Activated CD4-positive, alpha-beta T cell treated with anti-CD3 and anti-CD28 coated beads, Interleukin-2, amount 50 U/mL, for 24 hours (primary cell): ENCODE measurements at places on chromosomes 11 and 22.

- no peak for DNase-seq
Measured at GRCh38 chr11:47171856-47172255, 4.8 kb downstream of the ARFGAP2 start.

- DNase-seq, result no peak
Measured at GRCh38 chr11:134260503-134260902, 7.1 kb downstream of the ACAD8 start.

GRCh38 chr11:75996523-75997442, 181.8 kb downstream of the UVRAG start:
- no peak for DNase-seq

- DNase-seq, result no peak
Measured at GRCh38 chr11:119691020-119691666, 37.9 kb downstream of the NECTIN1 start.

DNA sequence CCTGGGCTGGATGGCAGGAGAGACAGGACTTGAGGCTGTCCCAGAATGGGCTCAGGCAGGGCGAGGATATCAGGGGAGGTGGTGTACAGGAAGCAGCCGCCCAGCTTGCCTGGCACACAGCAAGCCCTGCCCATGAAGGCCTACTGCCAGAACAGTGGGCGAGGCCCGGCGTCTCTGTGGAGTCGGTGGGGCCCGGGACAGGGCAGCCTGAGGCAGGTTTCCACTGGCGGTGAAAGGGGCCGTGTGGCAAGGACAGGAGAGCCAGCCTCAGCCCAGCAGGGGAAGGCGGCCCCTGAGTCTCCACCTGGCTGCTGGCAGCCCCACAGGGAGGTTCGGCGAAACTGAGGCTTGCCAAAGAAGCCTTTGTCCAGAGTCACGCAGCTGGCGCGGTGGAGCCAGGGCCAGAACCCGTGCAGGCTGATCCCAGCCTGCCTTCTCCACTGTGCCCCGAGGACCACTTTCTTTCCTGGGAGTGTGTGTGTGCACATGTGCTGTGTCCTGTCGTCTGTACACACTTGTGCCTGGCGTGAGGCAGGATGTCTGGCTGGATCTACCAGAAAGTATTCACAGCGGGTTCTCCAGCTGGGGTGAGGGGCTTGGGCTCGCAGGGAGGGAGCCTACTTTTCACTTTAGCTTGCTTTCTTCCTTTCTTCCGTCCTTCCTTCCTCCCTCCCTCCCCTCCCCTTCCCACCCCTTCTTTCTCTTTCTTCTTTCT, 1.2 kb downstream of the TSPO start:
- peak; percentile 35 for DNase-seq

DNA sequence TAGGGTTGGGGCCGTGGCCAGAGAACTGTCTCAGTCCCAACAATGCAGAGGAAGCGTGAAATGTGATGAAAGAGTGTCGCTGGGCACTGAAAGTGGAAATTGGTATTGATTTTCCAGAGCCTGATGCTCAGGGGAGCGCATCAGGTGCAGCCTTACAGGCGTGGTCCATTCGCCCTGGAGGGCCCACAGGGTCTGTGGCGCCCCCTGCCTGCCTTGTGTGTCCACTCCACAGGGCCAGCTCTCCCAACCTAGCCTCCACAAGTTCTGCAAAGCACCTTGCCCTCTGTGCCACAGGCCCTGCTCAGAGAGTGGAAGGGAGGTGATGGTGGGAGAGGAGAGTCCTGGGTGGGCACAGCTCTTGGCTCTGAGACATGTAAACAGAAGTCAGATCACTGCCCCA, 54.9 kb upstream of the LMO1 start:
- no peak for DNase-seq

DNA sequence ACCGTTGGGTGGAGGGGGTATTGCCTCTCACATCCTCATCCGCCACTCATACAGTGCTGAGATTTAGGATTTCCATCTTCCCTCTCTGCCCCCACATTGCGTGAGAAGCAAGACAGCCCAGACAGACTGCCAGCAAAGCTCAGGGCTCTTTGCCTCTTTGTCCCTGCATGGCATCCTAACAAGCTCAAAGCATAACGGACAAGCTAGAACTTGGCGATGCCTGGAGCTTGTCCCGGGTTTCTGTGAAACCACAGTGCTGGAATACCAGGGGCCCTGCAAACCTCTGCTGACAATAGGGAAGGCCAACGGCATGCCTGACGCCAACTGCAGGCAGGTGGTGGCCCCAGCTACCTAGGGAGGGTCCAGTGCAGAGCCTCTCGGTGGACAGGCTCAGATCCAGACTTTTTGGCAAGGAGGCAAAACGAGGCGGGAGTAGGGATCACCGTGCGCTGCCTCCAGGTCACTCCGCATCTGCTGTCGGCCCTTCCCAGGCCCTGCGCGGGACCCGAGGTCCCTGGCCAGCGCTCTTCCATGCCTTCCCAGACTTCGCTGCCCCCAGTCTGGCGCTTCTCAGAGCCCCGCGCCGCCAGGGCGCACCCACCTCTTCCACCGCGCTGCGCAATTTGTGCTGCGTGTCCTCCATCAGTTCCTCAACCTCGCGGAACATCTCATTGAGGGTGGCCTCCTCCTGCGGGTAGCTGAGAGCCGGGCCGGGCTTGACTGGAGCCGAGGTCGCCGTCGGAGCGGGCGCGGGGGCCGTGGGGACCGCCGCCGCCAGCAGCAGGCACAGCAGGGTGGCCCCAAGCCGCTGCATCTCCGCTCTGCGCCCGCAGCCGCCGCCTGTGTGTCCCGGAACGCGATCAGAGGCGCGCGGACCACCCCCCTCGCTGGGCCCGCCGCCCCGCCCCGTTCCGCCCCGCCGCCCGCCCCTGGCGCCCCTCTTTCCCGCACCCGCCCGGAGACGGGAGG, at the start of gene DKK3:
Gene DKK3, minus strand, starts transcription at position 858 of the 969 bp plus-strand sequence. Its CDS starts 44 bp downstream, at position 814.
- DNase-seq, result no peak

DNA sequence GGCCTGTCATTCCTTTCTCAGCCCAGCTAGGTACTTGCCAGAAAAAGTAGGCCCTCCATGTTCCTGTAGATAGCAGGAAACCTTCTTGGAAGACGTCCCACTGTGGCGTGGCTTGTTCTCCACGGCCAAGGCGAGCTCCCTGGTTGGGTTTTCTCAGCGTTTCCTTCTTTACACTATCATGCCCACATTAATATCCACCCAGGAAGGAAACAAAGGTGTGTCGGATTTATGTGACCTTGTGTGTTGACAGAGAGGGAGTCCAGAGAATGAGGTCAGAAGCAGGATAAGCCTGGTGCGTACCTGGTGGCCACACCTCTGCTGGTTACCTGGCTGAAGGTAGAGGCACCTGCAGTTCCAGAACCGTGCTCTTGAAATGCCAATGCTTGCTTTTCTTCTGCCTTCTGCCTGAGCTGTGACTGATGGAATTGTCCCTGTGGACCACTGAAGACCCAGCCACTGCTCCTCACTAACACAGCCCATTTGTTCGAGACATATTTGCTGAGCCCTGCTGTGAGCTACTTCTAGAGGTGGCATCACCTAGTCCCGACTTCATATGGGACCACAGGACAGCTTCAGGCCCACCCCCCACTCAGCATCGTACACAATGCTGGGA, 7.9 kb downstream of the ASPHD2 start:
- no peak for DNase-seq

GRCh38 chr11:62792202-62792575, 383 bp upstream of the TMEM223 start:
- no peak for DNase-seq

DNA sequence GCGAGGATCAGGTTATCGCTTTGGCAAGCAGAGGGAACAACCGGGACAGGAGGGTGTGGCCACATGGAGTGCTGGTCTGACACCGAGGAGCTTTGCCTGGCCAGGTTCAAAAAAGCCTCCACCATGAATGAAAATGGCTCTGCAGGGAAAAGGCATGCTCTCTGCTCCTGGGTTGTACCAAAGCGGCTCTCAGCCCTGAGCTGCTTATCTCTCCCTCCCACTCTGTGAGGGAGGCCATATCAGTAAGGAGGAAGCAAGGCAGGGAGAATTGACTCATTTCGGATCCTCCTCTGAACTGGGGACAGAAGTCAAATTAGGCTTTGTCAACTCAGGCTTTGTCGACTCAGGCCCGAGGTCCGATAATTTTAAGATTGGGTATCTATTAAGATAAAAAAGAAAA, 82.9 kb upstream of the CRTAM start:
- no peak for DNase-seq

DNA sequence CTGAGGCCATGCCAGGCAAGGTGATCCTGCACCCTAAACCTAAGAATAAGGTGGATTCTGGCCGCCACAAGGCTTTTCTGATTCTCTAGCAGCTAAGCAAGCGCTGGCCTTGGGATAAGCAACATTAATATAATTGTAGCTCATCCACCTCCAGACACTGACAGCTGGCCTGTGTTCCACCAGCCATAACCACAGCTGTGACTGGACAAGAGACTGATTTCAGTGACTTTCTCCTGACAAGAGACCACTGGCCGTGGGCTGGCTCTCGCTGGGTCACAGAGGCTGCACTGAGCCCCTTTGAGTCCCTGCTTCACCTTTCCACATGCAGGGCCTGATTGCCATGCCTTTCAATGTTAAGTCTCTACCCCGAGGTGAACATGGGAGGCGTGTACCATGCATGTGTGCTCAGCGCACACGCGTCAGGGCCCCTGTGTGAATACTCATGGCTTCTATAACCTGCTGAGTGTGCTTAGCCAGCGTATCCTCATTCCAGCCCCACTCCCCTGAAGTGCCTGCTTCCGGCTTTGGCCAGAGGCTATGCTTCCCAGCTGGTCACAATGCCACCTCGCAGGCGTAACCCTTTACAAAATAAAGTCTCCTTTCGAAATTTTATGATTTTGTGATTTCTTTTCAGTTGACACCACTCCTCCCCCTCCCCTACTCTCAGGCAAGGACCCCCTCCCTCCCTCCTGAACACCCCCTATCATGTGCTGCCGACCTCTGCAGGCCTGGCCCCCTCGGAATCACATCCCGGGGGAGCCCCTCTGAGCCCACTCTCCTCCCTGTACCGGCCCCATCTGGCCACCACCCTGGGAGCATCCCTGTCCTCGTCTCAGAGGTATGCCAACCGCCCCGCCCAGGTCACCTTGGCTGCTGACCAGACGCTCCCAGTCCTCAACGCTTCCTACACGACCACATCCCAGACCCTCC, 128.1 kb downstream of the CTTN start:
- DNase-seq, result no peak

- no peak for DNase-seq
Measured at GRCh38 chr22:37197451-37198257, 9.6 kb upstream of the C1QTNF6 start.

DNA sequence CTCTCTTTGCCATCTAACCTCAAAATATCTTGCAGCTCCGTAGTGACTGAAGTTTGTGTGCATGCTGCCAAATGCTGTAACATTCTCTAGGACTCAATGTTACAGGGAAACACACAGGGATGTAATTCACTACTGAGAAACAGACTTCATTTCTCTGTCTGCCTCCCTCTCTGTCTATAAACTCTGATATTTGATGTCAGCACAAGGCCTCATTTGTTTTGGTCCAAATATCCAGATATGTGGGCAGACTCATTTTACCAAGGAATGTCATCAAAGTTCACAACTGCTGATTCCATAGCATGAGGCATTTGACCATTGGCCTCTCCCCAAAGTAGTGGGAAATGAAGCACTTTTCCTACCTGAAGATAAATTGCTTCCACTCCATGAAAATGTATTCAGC, 2.5 kb upstream of the PRRG4 start:
- no peak for DNase-seq

- no peak for DNase-seq
Measured at GRCh38 chr22:40819599-40820140, 524 bp upstream of the SLC25A17 start.

GRCh38 chr11:130462101-130462885, 13.8 kb downstream of the ADAMTS15 start:
- no peak for DNase-seq

GRCh38 chr11:80846979-80847378, 1406.1 kb upstream of the TENM4 start:
- DNase-seq, result no peak

DNA sequence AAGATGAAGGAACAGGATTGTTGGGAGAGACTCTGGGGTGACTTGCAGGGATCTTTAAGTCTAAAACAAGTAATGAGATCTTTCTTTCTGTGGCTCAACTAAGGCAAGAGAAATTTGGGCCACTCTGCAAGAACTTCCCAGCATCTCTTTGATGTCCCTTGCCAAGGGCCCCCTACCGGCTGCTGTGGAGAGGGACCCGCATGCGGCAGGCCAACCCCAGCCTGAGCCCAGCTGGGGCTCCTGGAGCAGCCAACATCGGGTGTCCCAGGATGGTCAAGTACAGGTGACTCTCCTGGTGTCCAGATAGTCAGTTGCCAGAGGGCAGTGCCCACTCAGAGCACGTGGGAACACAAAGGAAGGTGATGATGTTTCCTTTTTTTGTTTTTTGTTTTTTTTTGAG, 363.2 kb downstream of the TBC1D22A start:
- no peak for DNase-seq

DNA sequence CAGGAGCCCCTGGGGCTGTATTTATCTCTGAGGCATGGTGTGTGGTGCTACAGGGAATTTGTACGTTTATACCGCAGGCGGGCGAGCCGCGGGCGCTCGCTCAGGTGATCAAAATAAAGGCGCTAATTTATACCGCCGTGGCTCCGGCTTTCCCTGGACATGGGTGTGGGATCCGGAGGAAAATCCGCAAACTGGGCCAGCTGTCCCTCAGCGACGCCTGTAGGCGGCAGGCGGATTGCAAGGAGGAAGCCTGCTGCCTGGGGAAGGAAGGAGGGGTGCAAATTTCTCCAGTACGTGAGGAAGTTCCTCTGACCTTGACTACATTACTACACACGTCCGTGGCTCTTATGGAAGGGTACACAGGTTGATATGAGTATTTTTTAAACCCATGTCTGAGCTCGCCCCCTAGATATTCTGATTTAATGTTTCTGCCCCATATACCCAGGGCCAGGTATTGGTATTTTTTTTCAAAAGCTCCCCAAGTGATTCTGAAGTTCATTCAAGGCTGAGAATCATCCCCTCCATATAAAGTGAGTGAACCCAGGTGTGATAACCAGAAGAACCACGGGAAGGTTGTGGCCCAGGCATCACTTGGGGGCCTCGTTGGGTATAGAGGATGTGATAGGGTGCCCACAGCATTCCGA, 2.8 kb downstream of the MYOD1 start:
- no peak for DNase-seq

DNA sequence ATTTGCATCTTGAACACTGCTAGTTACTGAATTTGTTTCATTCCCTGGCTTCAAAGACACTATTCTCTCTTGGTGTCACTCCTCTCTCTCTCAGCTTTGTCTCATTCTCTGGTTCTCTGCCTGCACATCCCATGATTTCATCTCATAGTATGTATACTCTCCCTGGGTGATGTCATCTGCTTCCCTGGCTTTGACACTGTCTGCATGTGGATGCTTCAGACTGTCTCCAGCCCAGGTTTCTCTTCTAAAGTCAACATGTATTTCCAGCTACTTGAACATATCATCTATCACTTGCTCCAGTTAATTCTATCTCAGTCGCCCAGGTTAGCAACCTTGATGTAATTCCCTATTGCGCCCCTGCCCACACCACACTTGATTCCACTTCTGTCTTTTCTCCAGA, 9.3 kb upstream of the ACAT1 start:
- DNase-seq, result no peak

- peak; percentile 34 for DNase-seq
Measured at GRCh38 chr22:20128902-20129746, 2.5 kb upstream of the ZDHHC8 start.

- no peak for DNase-seq
Measured at GRCh38 chr11:68343761-68344256, 31.4 kb downstream of the LRP5 start.

GRCh38 chr11:76810151-76810853, 27.1 kb downstream of the TSKU start:
- peak; percentile 39 for DNase-seq

GRCh38 chr11:18321578-18321968, 367 bp downstream of the HPS5 start:
- DNase-seq, result no peak
